HFF-Myc (cell line): ENCODE measurements at places on chromosomes 4 and X.

DNA sequence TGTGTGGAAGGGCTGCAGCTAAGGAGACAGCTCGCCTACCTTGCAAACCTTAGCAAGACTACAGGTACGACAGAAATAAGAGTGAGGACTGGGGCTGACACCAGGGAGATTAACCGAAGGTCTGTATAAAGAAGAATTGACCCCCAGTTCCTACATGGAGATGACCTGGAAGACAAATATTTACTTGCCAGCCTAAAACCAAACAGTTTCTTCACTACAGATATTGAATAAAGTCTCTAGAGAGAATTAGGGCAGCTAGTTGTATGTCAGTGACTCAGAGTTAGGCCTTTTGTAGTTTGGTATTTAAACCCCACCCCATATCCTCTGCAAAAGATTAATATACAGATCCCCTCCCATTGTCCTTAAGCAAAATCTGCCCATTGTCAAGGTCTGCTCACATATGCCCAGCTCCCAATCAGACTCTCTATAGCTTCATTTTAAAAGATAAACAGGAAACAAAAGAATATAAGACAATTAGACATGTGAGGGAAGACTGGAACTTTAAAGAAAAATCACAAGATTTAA lies 28.1 kb upstream of the FRMPD3 start:
- no peak for DNase-seq

DNA sequence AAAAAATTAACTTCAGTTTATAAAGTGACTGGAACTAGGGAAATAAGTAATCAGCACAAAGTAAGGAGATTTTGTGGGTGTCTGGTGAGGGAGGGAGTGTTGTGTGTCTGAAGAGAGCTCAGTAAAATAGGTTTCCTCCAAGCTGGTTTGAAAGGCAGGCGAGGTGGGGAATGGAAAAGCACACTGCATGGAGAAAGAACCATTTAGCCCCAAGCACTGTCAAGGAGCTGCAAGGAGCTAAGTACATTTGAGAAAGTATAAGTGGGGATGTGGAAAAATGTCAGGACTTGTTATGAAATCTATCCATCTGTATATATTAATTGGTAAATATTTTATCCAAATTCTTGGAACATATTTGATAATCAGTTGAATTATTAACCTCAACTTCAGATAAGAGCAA lies 956 bp downstream of the C4orf51 start:
- no peak for DNase-seq

DNA sequence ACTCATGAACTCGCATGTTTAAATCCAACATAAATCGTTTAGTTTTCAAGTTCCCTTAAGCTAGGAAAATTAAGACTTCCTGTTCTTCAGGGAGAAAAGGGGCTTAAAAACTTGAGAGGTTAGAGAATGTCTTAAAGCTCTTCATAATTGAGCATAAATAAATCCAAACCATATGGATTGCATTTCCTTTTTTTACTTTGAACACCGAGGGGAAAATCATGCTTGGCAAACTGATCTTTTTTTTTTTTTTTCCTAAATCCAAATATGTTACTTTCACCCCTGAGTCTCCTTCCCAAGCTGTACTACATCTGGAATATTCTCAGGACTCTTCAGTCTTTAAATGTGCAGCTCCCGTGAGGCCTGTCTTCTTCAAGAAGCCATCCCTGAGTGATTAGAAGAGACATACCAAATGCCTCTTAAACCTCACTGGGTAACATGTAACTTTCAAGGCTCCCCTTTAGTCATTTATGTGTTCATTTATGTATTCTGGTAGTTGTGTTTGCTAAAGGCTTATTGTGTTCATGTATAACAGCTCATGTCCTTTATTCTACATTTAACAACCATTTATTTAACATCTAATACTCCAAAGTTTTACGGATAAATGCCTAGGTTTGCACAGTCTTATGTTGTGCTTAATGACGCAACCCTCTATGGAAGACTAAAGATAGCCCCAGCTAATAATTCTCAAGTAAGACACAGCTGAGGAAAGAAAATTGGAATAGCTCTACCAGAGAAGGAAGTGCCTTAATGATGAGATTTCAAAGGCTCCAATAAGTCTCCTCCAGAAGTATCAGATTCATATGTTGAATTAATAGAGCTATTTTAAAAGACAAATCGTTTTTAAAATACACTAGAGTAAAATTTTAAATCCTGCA lies 107.0 kb downstream of the AGTR2 start:
- DNase-seq: no peak

- DNase-seq: no peak
Measured at GRCh38 chr4:43556262-43556661, 663.7 kb downstream of the GRXCR1 start.

- DNase-seq: no peak
Measured at GRCh38 chrX:35733879-35734278, 64.3 kb upstream of the MAGEB16 start.

DNA sequence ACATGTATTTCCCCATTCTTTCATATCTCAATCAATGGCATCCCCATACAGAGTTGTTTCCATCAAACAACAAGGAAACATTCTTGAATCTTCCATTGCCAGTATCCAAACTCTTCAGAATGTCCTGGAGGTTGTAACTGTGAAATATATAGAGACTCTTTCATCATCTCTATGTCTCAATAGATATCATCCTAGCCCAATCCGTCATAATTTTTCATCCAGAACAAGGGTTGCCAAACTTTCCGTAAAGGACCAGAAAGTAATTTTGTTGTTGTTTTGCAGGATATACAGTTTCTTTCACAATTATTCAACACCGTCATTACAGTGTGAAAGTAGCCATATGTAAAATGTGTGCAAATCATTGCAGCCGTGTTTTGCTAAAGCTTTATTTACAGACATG lies 15.2 kb upstream of the CXCL6 start:
- DNase-seq: no peak

- no peak for DNase-seq
Measured at GRCh38 chr4:150782921-150783320, 201.0 kb downstream of the MAB21L2 start.

DNA sequence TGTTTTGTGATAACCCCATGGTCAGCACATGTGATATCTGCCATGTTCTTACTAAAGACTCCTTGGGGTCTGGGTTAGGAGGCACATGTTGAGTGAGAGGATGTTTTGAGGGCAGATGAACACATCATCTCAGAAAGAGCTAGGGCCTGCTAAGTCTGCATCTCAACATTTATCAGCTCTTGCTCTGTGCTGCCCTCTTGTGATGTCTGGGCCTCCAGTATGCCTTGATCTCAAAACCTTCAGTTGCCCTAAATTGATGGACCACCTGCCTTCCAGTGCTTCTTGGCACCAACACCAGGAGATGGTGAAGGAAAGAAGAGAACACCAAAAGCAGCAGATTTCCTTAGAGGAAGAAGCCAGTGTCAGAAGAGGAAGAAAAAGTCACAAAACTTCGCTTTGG lies 22.5 kb downstream of the MID1 start:
- DNase-seq: no peak

DNA sequence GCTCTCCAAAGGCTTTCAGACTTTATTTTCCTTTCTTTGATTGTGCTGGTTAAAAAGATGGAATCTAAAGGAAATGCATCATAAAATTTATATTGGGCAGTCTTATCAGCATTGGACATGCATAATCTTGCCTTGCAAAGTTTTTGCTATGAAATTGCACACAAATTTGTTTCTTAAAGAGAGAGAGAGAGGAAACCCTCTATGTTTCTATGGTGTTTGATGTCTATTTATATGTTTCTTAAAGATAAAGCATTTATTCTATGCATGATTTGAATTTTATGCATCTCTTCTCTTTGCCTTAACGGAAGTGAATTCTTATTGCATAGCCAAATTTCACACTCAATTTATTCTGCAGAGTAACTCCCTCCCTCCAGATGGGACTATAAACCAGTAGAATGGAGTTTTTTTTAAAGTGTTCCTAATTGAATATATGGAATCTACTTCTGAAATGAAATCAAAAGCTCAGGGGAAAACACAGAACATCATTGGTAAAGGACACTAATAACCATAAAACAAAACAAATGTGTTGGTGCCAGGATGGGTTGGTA lies 83.5 kb upstream of the PPARGC1A start:
- DNase-seq: no peak
